Central memory CD4-positive, alpha-beta T cell (primary cell): ENCODE measurements at places on chromosomes 2 and 18.

- DNase-seq = no peak
These were observed 330.9 kb downstream of the DCC start for GRCh38 chr18:52670896-52671295.

- DNase-seq = no peak
These were observed 56.8 kb downstream of the SLC4A10 start for GRCh38 chr2:161681046-161681445.

- DNase-seq = no peak
These were observed 32.5 kb downstream of the HDAC4 start for GRCh38 chr2:239368321-239368720.

DNA sequence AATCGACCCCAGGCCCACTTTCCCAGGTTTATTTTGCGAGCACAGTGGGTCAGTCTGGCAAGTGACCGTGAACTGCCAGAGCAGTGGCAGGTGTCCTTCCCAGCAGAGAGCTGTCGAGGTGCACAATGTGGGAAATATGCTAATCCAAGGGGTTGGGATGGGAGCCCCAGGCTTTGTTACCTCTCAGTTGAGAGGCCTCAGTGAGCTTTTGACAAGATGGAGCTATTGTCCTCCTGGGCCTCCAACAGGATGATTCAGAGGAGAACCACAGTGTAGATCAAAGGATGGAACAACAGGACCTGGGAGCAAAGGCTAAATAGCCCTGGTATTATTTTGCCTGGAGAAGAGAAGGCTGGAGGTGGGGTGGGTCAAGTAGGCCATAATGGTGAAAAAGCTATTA, 150.8 kb downstream of the NCKAP5 start:
- no peak for DNase-seq

DNA sequence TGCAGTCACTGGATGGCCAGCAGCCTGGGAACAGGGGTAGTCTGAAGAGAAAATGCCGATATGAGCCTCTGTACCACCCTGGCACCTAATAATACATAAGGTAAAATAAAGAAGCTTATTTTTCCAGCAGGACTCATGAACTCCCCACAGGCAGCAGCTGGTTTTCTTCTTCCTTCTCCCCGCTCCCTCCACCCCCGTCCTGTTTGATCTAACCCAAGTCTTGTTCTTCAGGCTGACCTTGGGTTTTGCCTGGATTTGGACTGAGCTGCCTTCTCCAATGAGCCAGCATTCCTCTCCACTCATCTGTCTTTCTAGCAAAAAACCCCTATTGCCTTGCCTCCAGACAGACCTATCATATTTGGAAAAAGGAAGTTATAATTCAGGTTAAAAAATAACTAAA, 111.8 kb downstream of the CELF4 start:
- DNase-seq = no peak

DNA sequence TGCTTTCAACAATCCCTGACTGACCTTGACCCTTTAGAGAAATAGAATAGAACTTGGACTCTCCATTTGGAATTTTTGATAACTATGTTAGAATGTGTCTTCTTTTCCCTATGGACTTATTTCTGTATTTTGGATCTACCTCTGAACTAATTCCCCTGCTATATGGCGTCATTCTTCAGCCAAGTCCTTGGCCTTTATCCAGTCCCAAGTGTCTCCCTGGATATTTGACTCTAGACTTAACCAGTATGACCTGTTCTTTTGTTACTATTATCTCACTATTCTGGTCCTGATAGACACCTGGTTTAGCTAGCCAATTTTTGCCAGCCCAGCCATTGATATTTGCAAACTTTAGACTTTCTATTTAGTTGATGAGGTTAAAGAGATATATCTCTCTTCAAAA, 186.8 kb downstream of the KCNS3 start:
- DNase-seq = no peak

DNA sequence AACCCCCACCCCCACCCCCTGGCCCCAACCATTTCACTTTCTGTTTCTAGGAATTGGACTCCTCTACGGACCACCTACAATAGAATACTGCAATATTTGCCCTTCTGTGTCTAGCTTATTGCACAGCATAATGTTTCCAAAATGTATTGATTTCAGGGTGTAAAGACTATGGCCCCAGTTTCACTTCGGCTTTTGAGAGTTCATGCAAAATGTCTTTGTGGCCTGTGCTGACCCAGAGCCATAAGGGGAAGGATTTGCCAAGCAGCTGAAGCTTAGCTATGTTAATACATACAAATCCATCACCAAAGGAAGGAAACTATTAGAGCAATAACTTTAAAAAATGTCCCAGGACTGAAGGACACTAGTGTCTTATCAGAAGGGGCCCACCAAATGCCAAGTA, 11.2 kb upstream of the ATP9B start:
- no peak for DNase-seq

DNA sequence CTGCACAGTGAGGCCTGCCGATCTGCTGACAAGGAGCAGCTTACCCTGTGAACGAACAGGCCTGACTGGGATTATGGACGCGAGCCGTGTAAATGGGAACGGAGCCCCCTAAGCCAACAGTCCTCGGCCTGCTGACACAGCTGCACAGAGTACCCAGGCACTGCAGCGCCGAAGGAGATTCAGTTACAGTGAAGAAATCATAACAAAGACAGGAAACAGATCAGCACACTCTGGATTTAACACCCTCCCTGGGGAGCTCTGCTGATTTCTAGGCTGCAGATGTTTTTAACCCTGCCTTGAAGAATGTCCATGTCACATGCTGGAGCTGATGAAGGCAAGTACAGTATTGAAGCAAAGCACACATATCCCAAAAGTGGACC, 43.4 kb downstream of the COLEC12 start:
- no peak for DNase-seq

DNA sequence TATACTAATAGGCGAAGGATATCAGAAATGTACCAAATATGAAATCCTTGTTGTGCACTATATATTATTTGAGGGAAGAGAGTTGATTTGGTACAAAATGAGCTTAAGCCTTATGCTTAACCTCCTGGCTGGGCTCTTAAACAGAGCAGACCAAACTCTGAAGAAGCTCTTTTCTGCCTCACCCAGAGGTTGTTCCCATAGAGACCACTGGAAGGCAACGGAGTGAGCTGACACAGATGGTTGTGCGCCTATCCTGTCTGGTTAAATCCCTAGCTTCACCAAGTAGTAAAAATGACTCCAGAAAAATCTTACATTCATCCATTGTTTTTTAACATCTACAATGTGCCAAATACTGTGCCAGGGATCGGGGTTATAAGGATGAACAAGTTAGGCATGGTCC, 55.9 kb upstream of the NOL4 start:
- DNase-seq = no peak

GRCh38 chr2:38076152-38076709, 280 bp upstream of the CYP1B1 start:
- DNase-seq = no peak

GRCh38 chr2:9897846-9898245, 53.6 kb upstream of the GRHL1 start:
- no peak for DNase-seq

- peak; percentile 52 for DNase-seq
These were observed 25.8 kb downstream of the BIN1 start for GRCh38 chr2:127080938-127081755.

DNA sequence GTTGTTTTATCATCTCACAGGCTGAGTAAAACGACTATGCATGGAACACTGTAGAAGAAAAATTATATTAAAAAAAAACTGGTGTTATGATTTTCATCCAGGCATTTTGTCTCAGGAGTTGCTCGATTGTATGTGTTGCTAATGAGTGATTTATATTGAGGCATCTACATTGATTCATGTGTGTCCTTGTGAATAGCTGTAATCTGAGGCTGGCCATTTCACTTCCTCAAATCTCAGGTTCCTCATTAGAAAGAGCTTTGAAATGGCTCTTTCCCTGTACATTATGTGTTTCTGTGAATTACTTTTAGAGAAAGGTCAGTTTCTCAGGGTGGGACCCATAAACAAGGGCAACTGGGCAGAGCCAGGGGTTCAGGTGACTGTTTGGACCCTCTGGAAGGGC, 2.3 kb downstream of the IL18R1 start:
- no peak for DNase-seq

DNA sequence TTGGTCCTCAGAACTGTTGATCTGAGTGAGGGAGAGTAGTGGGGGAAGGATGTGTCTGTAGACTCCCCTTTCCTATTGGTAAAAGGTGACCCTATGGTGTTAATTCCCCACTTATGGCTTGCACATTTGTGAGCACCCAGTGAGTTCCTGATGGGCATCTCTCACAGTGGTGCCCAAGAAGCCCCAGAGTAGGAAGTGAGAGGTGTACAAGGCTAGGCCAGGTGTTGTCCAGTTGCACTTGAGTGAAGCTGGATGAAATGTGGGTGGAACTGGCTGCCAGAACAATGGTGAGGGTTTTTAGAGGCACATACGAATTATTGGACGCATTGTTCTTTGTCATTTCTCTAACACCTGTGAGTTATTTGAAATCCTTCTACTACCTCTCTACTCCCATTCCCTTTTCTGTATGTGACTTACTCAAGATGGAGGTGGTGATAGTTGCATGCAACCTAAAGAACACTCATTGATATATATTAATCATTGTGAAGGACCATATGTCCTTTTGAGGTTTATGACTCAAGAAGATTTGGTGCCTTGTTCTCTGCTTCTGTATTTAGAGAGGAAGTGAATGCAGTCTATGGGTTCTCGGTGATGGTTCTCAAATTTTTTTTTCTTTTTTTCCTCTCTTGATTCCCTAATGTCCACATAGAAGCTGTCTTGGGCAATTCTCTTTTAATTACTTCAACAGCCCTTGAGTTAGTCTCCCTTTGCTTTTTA, 162.7 kb downstream of the FSHR start:
- DNase-seq = no peak

- no peak for DNase-seq
These were observed 55.7 kb downstream of the ZC3H8 start for GRCh38 chr2:112199188-112199587.

DNA sequence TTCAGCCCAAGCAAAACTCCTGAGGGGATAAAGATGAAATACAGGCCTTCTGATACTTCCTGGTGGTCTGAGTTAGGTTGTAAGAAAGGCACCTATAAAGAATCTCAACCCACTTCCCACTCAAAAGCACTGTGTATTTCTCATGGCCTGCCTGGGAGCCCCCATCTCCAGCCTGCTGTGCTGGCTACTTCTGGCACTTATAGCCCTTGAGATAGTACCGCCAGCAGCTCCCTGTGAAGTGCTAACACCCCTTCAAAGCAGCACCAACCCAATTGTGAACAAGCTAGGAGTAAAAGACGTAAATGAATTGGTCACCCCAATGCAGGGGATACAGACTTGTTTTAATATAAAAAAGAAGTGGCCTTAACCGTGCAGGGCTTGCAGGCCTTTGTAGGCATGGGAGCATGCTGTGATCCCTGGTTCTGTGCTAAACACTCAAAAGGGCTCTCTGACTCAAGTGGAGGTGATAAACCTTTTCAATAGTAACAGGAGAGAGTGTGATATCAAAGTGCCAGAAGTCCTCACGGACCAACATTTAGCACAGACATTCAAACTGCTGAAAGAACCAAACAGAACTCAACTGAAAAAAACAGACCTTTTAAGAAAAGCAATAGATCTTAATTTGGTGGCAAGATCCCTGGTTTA, 80.8 kb downstream of the RTN4 start:
- no peak for DNase-seq

GRCh38 chr2:222194669-222195068, 104.1 kb downstream of the PAX3 start:
- DNase-seq = no peak

GRCh38 chr2:148917431-148917830, 42.4 kb downstream of the KIF5C start:
- no peak for DNase-seq

DNA sequence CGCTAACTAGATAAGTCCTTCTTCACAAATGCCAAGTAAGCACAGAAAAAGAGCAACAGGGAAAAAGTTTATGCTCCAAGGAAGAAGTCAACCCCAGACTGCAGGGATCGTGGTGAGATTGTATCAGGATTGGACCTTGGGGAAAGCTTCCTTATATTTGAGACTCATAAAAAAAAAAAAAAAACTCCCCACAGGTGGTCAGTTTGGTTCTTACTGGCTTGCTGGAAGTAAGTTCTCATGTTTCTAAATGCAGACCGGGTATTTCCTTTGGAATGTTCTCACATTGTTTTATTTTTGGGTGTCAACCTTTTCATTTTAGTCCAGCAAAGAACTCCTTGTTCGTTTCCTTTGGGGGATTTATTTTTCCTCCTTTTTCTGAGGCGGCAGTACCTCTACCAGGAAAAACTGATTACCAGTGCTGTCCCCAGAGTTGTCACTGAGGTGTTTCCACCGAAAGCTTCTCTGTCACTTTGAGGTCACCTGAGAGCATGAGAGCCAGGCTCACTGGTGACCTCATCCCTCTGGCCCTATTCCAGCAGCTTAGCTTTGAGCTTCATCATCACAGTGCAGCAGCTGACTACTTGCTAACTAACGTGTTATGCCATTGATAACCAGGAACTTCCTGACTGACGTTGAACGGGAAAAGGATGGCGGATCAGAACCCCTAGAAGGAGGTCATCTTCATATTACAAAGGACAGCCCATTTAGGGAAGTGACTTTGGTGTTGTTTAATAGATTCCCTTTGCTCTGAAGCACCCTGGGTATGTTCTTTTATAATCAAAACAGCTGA, 16.8 kb upstream of the ATP8B1 start:
- no peak for DNase-seq

- DNase-seq = no peak
These were observed 302.2 kb upstream of the STON1 start for GRCh38 chr2:48227617-48228344.

DNA sequence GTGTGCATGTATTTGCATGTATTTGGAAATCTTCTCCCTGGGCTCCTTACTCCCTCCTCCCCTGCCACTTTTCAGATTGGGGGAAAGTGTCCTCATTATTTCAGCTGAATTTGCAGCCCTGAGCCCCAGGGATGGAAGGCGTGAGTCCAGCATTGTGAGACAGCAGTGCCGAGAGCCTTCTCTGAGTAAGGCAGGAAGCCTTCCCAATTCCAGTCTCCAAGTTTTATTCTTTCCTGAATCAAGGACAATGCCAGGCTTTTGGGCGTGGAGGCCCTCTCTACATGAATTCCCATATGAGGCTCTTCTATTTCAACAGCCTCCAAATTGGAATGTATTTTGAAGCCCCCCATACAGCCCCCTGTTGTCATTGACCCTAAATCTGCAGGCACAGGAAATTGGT, 163.5 kb downstream of the ACKR3 start:
- no peak for DNase-seq

DNA sequence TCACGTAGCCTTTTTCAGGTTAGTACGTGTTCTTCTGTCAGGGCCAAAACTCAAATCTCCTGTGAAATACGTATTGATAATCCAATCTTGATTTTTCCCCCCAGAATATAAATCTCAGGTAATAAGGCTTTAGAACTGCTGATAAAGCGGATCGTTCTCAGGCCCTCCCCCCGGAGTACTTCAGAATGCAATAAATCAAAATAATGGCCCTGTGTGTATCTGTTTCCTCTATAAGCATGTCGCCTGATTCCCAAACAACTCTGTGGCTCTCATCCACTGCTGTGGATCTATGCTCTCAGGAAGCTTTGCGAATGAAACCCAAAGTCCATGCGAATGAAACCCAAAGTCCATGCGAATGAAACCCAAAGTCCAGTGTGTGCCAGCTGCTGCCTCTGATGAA, 49.4 kb downstream of the IMPA2 start:
- no peak for DNase-seq

- DNase-seq = no peak
These were observed 49.1 kb downstream of the HK2 start for GRCh38 chr2:74883011-74883410.
